ENCODE measurements at places on chromosomes 13 and 19. TPM values are rescaled to one million over a fixed set of nuclear protein-coding genes. Genes with fewer than 3 reads are reported as not detected.

GRCh38 chr13:78265098-78265497 lies 338.3 kb downstream of the POU4F1 start:
- H3K27me3 ChIP-seq, result no peaks in the 10 kb centered on the region
- no peak for DNase-seq
- H3K27ac ChIP-seq, result no peak overlapping the region
- no peaks in the 10 kb centered on the region for H3K36me3 ChIP-seq
- H3K4me3 ChIP-seq, result no peak overlapping the region
- no peaks in the 10 kb centered on the region for H3K4me1 ChIP-seq

FUT3 gene
- total RNA-seq, result 207 TPM

GRCh38 chr13:99357941-99358340 lies 50.7 kb upstream of the GPR183 start:
- no peaks in the 10 kb centered on the region for H3K27me3 ChIP-seq
- H3K4me1 ChIP-seq, result peaks cover 27% of the 10 kb centered on the region
- H3K27ac ChIP-seq, result peak overlapping the region; percentile 70
- no peaks in the 10 kb centered on the region for H3K36me3 ChIP-seq
- H3K4me3 ChIP-seq, result no peak overlapping the region
- DNase-seq, result no peak

RNF17 gene
- not detected for total RNA-seq

- H3K27me3 ChIP-seq, result no peaks in the 10 kb centered on the region
- no peak for DNase-seq
- H3K4me1 ChIP-seq, result no peaks in the 10 kb centered on the region
- H3K27ac ChIP-seq, result no peak overlapping the region
- H3K36me3 ChIP-seq, result no peaks in the 10 kb centered on the region
- H3K4me3 ChIP-seq, result no peak overlapping the region
Measured at GRCh38 chr13:94795292-94795691, 82.9 kb upstream of the SOX21 start.

DNA sequence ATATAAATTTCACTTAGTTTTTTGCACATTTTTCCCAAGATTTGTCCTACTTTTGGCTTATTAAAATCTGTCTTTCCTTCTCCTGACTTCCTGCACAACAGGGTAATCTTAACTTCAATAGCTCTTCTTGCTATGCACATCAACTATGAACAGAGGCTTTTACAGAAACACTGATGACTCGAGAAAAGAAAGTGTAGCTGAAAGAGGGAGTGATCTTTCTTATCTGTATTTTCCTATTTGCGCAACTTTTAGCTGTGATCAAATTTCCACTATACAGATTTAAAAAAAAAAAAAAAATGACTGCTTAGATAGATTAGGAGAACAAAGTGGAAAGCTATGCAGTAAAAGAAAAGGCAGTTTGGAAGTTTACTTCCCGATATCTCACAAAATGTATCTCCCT lies 406.9 kb downstream of the LIG4 start:
- no peak for DNase-seq
- no peaks in the 10 kb centered on the region for H3K4me1 ChIP-seq
- H3K36me3 ChIP-seq, result no peaks in the 10 kb centered on the region
- H3K4me3 ChIP-seq, result no peak overlapping the region
- no peaks in the 10 kb centered on the region for H3K27me3 ChIP-seq

DNA sequence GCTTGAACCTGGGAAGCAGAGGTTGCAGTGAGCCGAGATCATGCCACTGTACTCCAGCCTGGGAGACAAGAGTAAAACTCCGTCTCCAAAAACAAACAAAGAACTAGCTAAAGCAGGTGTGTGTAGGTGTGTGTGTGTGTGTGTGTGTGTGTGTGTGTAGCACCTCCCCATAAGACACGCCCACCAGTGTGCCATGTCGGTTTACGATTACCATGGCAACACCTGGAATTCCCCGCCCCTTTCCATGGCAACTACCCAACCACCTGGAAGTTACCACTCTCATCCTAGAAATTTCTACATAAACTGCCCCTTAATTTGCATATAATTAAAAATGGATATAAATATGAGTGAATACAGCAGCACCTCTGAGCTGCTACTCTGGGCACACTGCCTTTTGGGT lies 80.9 kb upstream of the ADGRE5 start:
- H3K4me3 ChIP-seq, result no peak overlapping the region
- no peaks in the 10 kb centered on the region for H3K36me3 ChIP-seq
- H3K4me1 ChIP-seq, result no peaks in the 10 kb centered on the region
- H3K27ac ChIP-seq, result no peak overlapping the region
- no peaks in the 10 kb centered on the region for H3K27me3 ChIP-seq

TNNT1 gene
- total RNA-seq, result not detected

DNA sequence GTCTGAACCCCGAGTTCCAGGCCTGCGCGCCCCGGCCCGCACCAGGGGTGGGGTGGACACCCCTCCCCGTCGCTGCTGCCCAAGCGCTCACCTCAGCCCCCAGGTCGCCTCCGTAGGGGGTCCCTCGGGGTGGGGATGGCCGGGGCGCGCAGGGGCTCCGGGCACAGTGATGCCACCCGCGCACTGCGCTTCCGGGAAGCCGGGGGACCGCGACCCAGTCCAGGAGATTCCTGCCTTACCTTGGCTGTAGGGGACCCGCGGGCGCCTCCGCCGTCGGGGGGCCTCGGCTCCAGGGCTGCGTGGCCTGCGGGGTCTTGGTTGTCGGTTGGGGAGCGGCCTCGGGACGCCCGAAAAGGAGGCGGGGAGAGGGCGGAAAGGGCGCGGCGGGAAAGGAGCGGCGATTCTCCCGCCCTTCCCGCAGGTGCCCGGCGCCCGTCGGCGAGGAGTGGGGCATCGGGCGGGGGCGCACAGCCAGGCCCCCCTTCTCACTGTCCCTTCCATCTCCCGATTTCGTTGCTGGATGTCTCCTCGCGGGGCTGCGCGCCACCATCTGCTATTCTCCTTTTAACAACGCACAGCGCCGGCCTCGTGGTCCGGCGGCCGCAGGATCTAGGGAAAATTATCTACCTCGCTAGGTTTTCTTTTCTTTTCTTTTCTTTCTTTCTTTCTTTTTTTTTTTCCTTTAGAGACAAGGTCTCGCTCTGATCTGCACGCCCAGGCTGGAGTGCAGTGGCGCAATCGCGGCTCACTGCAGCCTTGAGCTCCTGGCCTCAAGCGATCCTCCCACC lies at the start of gene KEAP1:
Gene KEAP1, minus strand, starts transcription at position 355 of the 788 bp plus-strand sequence. CDS start 3,323 bp downstream, outside the sequence.
- H3K27ac ChIP-seq, result peak within 1 kb of the TSS; percentile 97
- H3K4me3 ChIP-seq, result peak within 1 kb of the TSS; percentile 100

DNA sequence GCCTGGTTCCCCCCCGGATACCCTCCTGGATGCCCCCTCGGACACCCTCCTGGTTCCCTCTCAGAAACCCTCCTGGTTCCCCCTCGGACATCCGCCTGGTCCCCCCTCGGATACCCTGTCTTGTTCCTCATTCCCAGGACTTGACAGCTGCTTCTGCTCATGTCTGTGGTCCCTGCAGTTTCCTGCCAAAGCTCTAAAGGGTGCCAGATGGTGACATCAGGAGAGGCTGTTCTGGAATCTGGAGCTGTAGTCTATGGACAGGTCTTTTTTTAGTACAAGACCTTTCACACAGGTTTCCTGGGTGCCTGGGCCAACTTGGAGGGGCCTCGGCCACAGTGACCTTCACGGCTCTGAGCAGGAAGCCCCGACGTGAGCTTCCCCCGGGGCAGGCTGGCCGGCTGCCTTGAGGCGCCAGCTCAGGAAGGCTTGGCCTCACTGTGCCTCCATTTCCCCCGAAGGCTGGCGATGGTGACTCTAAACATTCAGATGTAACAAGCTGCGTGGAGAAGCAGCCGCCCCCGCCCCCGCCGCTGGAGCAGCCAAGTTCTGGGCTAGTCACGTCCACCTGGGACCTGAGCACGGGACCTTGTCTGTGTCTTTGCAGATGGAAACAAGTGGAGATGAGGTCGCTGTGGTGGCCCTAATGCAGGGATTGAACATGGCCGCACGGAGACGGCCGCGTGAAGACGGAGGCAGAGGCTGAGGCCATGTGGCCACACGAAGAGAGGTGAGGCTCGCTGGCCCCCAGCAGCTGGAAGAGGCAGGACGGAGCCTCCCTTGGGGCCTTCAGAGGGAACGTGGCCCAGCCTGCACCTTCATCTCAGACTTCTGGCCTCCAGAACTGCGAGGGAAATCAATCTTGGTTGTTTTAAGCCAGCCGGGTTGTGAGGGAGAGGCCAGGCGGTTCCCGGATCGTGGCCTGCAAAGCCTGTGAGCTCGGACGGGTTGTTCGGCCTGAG lies 12.7 kb downstream of the SGTA start:
- no peak for DNase-seq
- peaks cover 30% of the 10 kb centered on the region for H3K36me3 ChIP-seq
- H3K4me1 ChIP-seq, result peaks cover 20% of the 10 kb centered on the region
- H3K27ac ChIP-seq, result no peak overlapping the region
- H3K27me3 ChIP-seq, result no peaks in the 10 kb centered on the region

SLAIN1 gene
- total RNA-seq, result 4.6 TPM

GRCh38 chr19:15644816-15645215 lies 4.1 kb downstream of the CYP4F3 start:
- no peaks in the 10 kb centered on the region for H3K27me3 ChIP-seq
- H3K36me3 ChIP-seq, result no peaks in the 10 kb centered on the region
- DNase-seq, result no peak
- no peak overlapping the region for H3K27ac ChIP-seq
- H3K4me1 ChIP-seq, result peaks cover 19% of the 10 kb centered on the region
- no peak overlapping the region for H3K4me3 ChIP-seq

KIR3DL1 gene
- total RNA-seq, result not detected

TPTE2 gene
- total RNA-seq, result not detected

RPS15 gene
- total RNA-seq, result 1,044 TPM

- H3K36me3 ChIP-seq, result peaks cover 10% of the 10 kb centered on the region
- peaks cover 6% of the 10 kb centered on the region for H3K4me1 ChIP-seq
- DNase-seq, result no peak
Measured at GRCh38 chr13:97369261-97369893, 64.6 kb upstream of the RAP2A start.

GRCh38 chr19:18128044-18128443 lies 24.9 kb upstream of the PIK3R2 start:
- H3K27me3 ChIP-seq, result no peaks in the 10 kb centered on the region
- H3K36me3 ChIP-seq, result peaks cover 95% of the 10 kb centered on the region
- H3K27ac ChIP-seq, result no peak overlapping the region
- H3K4me1 ChIP-seq, result no peaks in the 10 kb centered on the region
- H3K4me3 ChIP-seq, result no peak overlapping the region
- DNase-seq, result no peak

PABPC3 gene
- 0.83 TPM for total RNA-seq

DNA sequence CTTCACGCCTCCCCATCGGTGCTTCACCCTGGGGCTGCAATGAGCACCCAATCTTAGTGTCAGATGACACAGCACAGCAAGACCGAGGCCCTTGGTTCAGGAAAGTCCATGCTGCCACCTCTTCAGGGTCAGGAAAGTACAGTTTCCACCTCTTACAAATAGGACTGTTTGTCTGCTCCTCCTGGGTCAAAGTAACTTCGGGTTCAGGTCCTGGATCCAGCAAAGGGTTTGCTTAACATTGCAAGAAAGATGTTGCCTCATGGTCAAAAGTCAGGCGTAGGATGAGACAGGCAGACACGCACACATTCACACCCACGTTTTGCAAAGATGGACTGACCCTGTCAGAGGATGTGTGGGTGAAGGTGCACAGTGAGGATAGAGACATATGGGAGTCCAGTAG lies 1.6 kb upstream of the CYP2B6 start:
- no peak for DNase-seq
- no peak overlapping the region for H3K27ac ChIP-seq
- no peak overlapping the region for H3K4me3 ChIP-seq
- no peaks in the 10 kb centered on the region for H3K27me3 ChIP-seq
- no peaks in the 10 kb centered on the region for H3K36me3 ChIP-seq
- H3K4me1 ChIP-seq, result no peaks in the 10 kb centered on the region

ERVV-1 gene
- total RNA-seq, result not detected

CLDND2 gene
- total RNA-seq, result not detected

- H3K36me3 ChIP-seq, result no peaks in the 10 kb centered on the region
- no peak overlapping the region for H3K4me3 ChIP-seq
- peaks cover 4% of the 10 kb centered on the region for H3K4me1 ChIP-seq
- DNase-seq, result no peak
Measured at GRCh38 chr13:77696006-77696878, 1.2 kb upstream of the SLAIN1 start.

SERP2 gene
- total RNA-seq, result 3.6 TPM

Measured in Peyer's patch (tissue), 4 donors.